ENCODE measurements at places on chromosomes 7 and 10.

GRCh38 chr10:128512767-128513166 lies 386.5 kb upstream of the MKI67 start:
- no peak for DNase-seq

DNA sequence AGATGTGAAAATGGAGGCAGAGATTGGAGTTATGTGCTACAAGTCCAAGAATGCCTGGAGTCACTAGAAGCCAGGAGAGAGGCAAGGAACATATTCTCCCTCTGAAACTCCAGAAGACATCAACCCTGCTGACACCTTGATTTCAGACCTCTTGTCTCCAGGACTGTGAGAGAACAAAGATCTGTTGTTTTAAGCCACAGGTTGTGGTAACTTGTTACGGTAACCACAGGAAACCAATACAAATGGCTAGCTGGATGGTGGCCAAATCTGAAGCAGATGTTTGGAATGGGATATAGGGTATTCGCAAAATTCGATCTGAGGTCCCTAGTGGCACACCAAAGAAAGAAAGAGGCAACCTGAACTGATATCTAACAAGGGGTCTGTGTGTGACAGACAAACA lies 129.0 kb downstream of the HERPUD2 start:
- no peak for DNase-seq

- DNase-seq, result no peak
Measured at GRCh38 chr7:117704063-117704462, 169.2 kb downstream of the CTTNBP2 start.

GRCh38 chr7:116405810-116406209 lies 93.7 kb upstream of the CAV2 start:
- DNase-seq, result no peak

DNA sequence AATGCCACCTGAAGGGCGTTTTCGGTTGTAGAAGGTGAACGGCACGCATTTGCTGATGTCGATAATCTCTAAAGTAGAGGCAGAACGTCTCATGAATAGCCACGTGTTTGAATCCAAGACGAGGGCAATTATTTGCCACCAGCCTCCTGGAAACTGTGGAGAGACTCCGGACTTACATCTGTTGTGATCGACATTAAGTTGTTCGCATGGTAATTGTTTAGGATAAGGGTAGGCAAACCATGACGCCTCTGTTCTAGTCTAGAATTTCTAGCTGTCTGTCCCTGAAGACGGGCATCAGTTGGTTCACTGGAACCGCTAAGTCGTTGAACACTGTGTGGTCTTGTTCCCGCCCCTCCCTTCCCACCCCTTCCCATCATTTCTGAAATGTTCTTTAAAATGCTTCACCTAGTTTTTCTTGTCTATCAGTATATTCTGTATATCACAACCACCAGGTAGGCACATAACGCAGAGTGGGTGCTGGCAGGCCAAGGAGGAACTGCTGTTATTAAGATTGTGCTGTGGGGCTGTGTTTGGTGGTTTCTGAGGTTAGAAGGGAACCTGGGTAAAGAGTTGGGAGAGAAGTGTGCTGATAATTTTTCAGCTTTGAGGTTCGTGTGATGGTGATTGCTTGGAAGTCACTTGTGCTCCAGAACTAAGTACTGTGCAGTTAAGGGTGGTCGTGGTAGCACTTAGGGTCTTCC lies 1.2 kb downstream of the UBE3C start:
- no peak for DNase-seq

- no peak for DNase-seq
Measured at GRCh38 chr10:78338717-78339116, 305.1 kb downstream of the RPS24 start.

- no peak for DNase-seq
Measured at GRCh38 chr7:93146472-93147141, 1.6 kb downstream of the SAMD9L start.

- DNase-seq, result no peak
Measured at GRCh38 chr7:131219312-131220041, 108.2 kb upstream of the MKLN1 start.

GRCh38 chr10:67858971-67859370 lies 21.0 kb upstream of the DNAJC12 start:
- DNase-seq, result no peak

DNA sequence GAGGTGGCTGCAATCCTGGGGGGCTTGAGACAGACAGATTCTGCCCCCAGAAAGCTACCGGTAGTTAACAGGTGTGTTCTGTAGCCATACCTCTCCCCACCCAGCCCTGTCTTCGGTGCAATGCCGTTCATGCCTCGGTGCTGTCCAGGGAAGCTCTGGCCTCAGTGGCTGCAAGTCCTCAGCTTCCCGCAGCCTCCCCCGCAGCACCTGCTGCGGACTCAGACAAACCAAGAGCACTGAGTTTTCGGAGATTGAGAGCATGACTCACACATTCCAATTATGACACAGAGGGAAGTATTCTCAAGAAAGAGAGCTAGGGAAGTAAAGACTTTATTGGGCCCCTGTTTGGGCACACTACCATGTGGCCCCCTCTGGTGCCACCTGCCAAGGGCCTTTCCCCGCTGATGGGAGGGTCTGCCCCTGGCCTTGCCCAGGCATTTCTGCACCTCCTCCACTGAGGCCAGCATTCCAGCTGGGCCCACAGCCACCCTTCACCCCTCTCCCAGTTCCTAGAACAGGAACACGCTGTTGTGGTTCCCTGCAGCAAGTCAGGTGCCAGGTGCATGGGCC lies 30.2 kb upstream of the EZH2 start:
- DNase-seq, result no peak

GRCh38 chr7:98372993-98373392 lies 27.9 kb downstream of the BAIAP2L1 start:
- peak; percentile 19 for DNase-seq

- no peak for DNase-seq
Measured at GRCh38 chr10:43923328-43923727, 274.6 kb upstream of the ZNF32 start.

DNA sequence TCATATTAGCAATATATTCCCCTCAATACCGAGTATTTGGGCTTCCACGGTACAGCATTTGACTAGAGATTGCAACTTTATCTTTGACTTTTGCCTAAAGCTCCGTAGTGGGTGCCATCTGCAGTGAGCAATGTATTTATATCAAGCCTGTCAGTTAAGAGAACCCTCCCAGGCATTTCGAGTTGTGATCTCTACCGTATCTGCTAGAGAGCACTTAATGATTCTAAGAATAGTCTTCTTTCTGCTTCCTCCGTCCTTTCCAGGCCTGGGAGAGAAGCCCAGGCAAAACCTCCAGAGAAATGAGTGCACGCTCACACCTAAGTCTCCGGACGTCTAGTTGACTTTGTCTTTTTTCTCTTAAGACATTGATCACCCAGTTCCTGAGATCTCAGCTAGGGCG lies 210.6 kb downstream of the KLF6 start:
- no peak for DNase-seq

GRCh38 chr10:88039496-88040200 lies 176.2 kb downstream of the PTEN start:
- DNase-seq, result no peak

GRCh38 chr7:139548302-139549028 lies 25.0 kb downstream of the CLEC2L start:
- no peak for DNase-seq

GRCh38 chr10:69681436-69681835 lies 51.4 kb downstream of the FAM241B start:
- no peak for DNase-seq

DNA sequence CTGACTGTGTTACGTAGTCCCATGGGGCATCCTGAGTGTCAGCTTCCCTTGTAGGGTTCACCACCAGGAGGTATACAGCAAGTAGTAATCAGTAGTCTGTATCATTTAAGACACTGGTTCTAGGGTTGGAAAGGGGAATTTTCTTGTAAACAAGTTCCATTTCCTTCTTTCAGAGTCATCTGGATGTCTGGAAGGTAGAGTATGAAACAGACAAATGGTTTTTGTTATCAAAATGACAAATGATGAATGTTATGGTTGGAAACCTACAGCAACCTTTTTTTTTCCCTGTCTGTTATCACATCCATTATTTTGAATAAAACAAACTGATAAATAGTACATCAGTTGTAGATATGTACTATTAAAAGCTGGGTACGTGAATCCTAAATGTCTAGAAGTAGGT lies 19.1 kb downstream of the SEMA3A start:
- no peak for DNase-seq

- no peak for DNase-seq
Measured at GRCh38 chr10:70315815-70316214, 32.0 kb upstream of the NPFFR1 start.

DNA sequence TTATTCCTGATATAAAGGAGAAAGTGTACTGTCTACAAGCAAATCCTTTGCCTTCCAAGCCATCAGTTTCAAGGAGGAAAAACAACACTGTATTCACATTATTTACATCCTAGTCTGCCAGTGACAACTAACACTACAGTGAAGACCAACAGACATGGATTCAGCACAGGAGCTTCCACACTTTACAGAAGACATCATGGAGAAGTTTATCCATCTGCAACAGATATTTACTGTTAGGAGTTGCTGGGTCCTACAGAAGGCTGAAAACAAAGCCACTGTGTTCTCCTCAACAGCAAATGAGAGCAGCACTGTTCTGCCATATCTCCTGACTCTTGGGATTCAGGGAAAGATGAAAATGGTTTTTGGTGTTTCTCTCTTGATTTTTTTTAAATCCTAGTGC lies 31.9 kb downstream of the NAPEPLD start:
- no peak for DNase-seq

GRCh38 chr7:96151889-96152288 lies 170.0 kb downstream of the SLC25A13 start:
- no peak for DNase-seq

DNA sequence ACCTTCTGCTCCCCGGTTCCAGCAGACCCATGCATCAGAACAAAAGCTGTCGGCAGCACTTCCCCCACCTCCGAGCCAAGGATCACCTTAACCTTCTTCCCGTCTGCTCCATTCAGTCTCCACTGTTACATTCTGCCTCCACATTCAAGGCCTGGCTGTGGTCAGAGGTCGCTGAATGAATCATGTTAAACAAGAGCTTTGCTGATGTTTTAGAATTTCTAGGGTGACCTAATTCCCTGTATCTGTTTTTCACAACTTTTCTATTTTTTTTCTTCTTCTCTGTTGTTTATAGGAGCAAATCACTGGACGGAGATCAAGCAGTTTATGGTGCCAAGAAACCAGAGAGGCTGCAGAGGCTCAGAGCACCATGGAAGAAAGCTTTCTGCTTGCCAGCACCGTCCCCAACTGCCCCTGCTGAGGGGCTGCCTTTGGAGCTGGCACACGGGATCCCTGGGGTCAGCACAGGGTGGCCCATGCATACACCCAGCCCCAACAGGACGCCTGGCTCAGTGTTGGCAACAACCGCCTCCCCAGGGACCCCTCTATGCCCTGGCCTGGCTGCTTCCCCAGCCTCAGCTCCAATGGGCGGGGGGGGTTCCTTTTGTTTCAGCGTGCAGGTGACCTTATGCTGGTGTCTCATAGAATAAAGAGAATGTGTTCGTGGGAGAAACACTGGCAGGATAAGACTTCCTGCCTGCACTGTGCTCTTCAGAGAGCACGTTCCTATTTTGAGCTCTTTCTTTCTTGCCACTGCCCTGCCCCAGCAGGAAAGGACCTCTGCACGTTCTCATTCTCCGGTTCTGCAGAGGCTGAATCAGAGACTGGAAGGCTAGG lies 182.7 kb upstream of the LYZL2 start:
- no peak for DNase-seq

GRCh38 chr10:18224626-18225445 lies 84.6 kb downstream of the CACNB2 start:
- peak; percentile 23 for DNase-seq

GRCh38 chr10:75682649-75683557 lies 251.5 kb downstream of the LRMDA start:
- no peak for DNase-seq

DNA sequence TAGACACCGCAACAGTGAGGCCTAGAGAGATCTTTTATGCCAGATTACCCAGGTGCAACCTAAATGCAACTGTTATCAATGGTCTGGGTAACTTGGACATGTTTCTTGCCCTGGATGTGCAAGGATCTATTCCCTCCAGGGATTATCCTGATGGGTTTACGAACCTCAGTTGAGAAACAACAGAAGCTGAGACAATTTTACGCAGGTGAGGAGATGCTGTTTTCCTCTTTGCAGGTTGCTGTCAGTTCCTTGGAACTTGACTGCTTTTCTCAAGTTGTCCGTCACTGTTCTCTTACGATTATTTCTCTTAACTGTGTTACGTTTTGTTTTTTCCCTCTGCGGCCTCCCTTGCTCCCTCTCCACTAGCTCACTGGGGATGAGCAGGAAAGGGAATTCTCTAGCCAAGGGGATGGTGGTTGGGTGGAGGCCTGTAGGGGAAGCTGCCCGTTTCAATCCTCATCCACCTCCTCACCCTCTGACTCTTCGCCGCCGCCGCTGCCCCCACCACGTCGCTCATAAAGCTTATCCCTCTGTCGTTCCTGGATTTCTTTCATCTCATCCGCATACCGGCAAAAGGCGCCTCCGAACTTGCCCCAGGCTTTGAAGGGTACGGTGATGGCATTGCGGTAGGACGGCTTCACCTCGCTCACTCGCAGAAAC lies 1.2 kb downstream of the PURB start:
- DNase-seq, result no peak

GRCh38 chr7:126362746-126363145 lies 890.0 kb downstream of the GRM8 start:
- DNase-seq, result no peak

DNA sequence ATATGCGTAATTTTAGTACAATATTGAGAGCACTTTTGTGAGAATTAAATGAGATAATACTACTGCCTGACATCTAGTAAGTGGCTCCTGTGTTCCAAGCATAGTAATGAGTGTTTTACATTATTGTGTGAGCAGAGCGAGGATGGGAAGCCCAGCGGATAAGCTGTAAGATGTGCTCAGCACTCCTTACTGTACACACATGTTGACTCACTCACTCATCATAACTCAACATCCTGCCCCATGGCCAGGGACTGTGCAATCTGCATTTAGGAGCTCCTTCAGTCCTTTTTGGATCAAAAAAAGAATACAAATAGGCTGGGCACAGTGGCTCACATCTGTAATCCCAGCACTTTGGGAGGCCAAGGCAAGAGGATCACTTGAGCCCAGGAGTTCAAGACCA lies 72.9 kb upstream of the NEBL start:
- DNase-seq, result no peak
